ENCODE measurements at places on chromosomes 6 and 20.

GRCh38 chr20:57986666-57987065, 241.8 kb downstream of the ANKRD60 start:
- no peak for DNase-seq

DNA sequence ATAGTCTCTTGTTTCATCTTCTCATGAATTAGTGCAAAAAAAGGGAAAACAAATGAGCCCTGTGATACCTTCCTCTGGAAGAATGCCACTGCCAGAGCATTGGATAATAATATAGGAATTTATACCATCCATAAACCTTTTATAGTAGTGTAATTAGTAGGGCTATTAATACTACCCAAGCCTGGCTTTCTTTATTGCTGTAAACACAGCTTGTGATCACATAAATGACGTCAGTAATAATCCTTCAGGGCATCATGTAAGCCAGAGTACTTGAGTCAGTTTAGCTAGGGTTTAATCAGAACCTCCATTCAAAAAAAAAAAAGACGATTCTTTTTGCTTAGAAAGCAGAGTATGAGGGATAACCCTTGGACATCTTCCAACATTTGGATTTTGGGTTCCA, 264.8 kb downstream of the SLC35F1 start:
- no peak for DNase-seq

DNA sequence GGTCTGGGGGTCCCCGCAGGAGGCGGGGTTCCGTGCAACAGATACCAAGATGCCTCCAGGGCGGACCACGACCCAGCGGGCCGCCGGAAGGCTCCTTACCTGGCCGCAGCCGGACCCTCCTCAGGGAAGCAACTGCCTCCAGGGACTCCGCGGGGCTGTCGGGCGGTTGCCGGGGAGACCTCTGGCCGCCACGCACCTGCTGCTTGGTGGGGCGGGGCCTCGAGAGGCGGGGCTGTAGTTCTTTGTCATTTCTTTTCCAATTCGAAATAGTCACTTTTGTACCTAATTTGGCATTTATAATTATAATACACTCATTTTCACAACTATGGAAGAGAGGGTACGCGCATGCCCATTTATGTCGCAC, 647 bp downstream of the AK9 start:
- peak; percentile 89 for DNase-seq

DNA sequence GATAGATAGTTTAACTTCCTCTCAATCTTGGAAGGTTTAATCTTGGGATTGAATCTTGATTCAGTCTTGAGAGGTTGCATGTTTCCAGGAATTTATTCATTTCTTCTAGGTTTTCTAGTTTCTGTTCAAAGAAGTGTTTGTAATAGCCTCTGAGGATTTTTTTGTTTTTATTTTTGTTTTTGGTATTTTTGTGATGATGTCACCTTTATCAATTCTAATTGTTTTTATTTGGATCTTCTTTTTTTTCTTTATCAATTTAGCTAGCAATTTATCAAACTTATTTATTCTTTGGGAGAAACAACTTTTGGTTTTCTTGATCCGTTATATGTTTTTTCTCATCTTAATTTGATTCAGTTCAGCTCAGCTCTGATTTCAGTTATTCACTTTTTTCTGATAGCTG, 41.5 kb upstream of the ADGRB3 start:
- no peak for DNase-seq

DNA sequence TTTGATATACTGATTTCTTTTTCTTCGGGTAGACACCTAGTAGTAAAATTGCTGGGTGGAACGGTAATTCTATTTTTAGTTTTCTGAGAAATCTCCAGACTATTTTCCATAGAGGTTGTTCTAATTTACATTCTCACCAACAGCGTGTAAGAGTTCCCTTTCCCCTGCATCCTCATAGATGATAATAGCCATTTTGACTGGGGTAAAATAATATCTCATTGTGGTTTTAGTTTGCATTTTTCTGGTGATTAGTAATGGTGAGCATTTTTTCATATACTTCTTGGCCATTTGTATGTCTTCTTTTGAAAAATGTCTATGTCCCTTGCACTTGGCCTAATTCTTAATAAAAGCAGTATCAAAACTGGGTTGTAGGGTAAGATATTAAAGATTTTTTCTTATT, 148.9 kb upstream of the SIM1 start:
- DNase-seq, result no peak

- DNase-seq, result no peak
Observed at GRCh38 chr6:112362812-112363570, 15.9 kb downstream of the RFPL4B start.

- no peak for DNase-seq
Observed at GRCh38 chr6:3585320-3585935, 128.6 kb upstream of the SLC22A23 start.

- no peak for DNase-seq
Observed at GRCh38 chr6:159633196-159633595, 59.8 kb downstream of the SOD2 start.
